ENCODE measurements at places on chromosomes 13 and 19. TPM values are rescaled to one million over a fixed set of nuclear protein-coding genes. Genes with fewer than 3 reads are reported as not detected.

LIPE gene
- total RNA-seq: 25.1 TPM

ZNF681 gene
- total RNA-seq: 3.0 TPM

GRCh38 chr19:9799162-9799561, 19.7 kb downstream of the FBXL12 start:
- DNase-seq: no peak
- H3K4me1 ChIP-seq: no peaks in the 10 kb centered on the region
- no peak overlapping the region for H3K27ac ChIP-seq
- H3K4me3 ChIP-seq: no peak overlapping the region
- no peaks in the 10 kb centered on the region for H3K36me3 ChIP-seq

- H3K4me3 ChIP-seq: peak overlapping the region; percentile 97
- no peaks in the 10 kb centered on the region for H3K27me3 ChIP-seq
- H3K27ac ChIP-seq: peak overlapping the region; percentile 91
- H3K4me1 ChIP-seq: peaks cover 27% of the 10 kb centered on the region
- peaks cover 55% of the 10 kb centered on the region for H3K36me3 ChIP-seq
These were observed 2.0 kb downstream of the ZNF792 start for GRCh38 chr19:34961775-34962686.

DNA sequence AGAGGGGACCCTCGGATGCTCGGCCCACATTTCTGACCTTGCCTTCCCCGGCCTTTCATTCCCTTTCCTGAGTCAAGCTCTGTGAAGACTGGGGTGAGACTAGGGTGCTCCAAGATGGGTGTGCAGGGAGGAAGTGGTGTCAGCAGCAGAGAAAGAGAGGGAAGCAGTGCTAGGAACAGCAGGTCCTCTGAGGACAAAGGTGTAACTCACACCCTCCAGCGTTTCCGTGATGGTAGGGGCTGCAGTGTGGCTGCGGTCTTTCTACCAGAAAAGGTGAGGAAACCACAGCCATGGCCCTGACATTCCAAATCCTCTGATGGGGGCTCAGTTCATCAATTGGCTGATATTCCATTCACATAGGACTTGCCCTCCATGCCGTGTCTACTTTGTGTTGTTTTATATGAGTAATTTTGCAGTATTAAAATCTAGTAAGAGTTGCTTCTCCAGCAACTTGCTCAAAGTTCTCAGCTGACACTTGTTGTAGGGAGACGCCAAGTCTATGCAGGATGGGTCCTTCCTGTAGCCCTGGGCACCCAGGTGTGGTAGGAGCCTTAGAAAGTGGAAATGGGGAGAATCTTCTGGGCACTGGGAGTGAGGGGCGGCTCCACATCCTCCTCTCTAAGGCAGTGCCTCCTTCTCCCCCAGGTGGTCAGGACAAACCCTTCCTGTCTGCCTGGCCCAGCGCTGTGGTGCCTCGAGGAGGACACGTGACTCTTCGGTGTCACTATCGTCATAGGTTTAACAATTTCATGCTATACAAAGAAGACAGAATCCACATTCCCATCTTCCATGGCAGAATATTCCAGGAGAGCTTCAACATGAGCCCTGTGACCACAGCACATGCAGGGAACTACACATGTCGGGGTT, 1.6 kb downstream of the KIR3DL1 start:
- peak overlapping the region; percentile 87 for H3K4me3 ChIP-seq
- H3K27ac ChIP-seq: peak overlapping the region; percentile 95
- H3K4me1 ChIP-seq: peaks cover 46% of the 10 kb centered on the region

PSG11 gene
- total RNA-seq: not detected

GRCh38 chr13:45198924-45199323, 1.9 kb downstream of the KCTD4 start:
- no peak for DNase-seq
- no peak overlapping the region for H3K4me3 ChIP-seq
- no peak overlapping the region for H3K27ac ChIP-seq

GRIK5 gene
- total RNA-seq: 1.0 TPM

- H3K27ac ChIP-seq: peak overlapping the region; percentile 91
- H3K4me1 ChIP-seq: peaks cover 33% of the 10 kb centered on the region
- peak overlapping the region; percentile 70 for H3K4me3 ChIP-seq
These were observed 1.2 kb upstream of the GPX4 start for GRCh38 chr19:1102407-1103131.

DNA sequence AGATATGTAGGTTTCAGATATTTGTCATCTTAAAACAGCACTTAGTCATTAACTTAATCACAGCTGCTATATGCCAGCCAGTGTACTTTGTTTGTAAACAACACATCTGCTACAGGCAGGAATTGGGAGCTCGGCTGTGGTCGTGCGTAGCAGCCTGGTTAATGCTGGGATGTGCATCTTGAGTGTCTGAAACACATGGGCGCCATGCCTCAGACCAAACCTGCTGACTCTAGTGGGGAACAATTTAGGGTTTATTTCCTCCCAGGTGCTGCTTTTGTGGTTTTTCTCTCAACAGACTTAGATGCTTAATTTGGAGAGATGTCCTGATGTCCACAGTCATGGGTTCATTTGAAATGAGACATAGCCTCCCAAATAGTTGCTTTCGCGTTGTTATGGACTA, 238.5 kb upstream of the TMTC4 start:
- H3K4me1 ChIP-seq: no peaks in the 10 kb centered on the region
- H3K36me3 ChIP-seq: peaks cover 4% of the 10 kb centered on the region
- peaks cover 53% of the 10 kb centered on the region for H3K27me3 ChIP-seq
- H3K4me3 ChIP-seq: no peak overlapping the region
- H3K27ac ChIP-seq: no peak overlapping the region

- no peaks in the 10 kb centered on the region for H3K36me3 ChIP-seq
- DNase-seq: no peak
- H3K27me3 ChIP-seq: peaks cover 5% of the 10 kb centered on the region
- no peak overlapping the region for H3K4me3 ChIP-seq
- no peaks in the 10 kb centered on the region for H3K4me1 ChIP-seq
These were observed 10.4 kb upstream of the GPR32 start for GRCh38 chr19:50759886-50760285.

SKA3 gene
- 31.1 TPM for total RNA-seq

- peaks cover 4% of the 10 kb centered on the region for H3K27me3 ChIP-seq
- no peak for DNase-seq
- peak overlapping the region; percentile 53 for H3K27ac ChIP-seq
- H3K4me3 ChIP-seq: no peak overlapping the region
- peaks cover 30% of the 10 kb centered on the region for H3K4me1 ChIP-seq
- H3K36me3 ChIP-seq: no peaks in the 10 kb centered on the region
These were observed 138.1 kb downstream of the TSHZ3 start for GRCh38 chr19:31211088-31211487.

- H3K4me1 ChIP-seq: peaks cover 3% of the 10 kb centered on the region
- peaks cover 30% of the 10 kb centered on the region for H3K36me3 ChIP-seq
- H3K27me3 ChIP-seq: no peaks in the 10 kb centered on the region
- H3K27ac ChIP-seq: no peak overlapping the region
- no peak for DNase-seq
- no peak overlapping the region for H3K4me3 ChIP-seq
These were observed 7.5 kb upstream of the ZNF525 start for GRCh38 chr19:53357821-53358581.

GRCh38 chr19:35140962-35141836, 1.9 kb upstream of the FXYD7 start:
- H3K4me3 ChIP-seq: peak overlapping the region; percentile 75
- peaks cover 18% of the 10 kb centered on the region for H3K27me3 ChIP-seq
- H3K36me3 ChIP-seq: no peaks in the 10 kb centered on the region
- DNase-seq: peak; percentile 92

KCNJ14 gene
- 4.6 TPM for total RNA-seq

DHDH gene
- not detected for total RNA-seq

DNA sequence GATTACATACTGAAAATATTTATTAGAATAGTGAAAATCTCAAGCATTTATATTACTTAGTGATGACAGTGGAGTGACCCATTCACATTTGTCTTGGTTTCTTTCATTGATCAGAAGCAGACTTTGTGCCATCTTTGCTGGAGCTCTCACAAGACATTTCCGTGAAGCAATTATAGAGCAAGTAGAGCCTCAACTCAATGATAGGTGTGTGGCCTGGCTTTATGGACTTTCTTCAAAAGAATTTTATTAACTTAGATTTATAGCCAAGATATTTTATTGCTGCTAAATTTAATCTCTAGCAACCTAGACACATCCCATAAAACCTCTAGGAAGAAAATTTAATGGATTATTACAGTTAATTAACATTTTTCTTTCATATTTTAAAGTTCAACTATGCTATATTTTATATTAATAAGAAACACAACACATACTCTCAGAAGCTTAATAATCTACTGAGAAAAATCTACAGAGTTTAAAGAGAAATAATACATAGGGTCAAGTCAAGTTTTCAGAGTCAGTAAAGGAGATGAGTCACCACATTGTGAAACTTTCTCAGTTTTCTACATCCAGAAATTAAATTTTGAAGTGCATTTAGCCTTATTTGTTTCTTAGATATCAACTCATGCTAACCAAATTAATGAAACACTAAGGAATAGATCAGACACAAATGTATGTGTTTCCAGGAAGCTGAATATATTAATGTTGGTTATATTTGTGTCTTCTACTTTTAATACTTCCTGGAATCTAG, 160.5 kb downstream of the LACC1 start:
- H3K4me3 ChIP-seq: no peak overlapping the region
- no peak overlapping the region for H3K27ac ChIP-seq
- H3K36me3 ChIP-seq: no peaks in the 10 kb centered on the region
- peaks cover 9% of the 10 kb centered on the region for H3K27me3 ChIP-seq
- H3K4me1 ChIP-seq: no peaks in the 10 kb centered on the region
